Cortex of kidney (tissue), 1 donor: ENCODE measurements at places on chromosomes 6 and 20.

DNA sequence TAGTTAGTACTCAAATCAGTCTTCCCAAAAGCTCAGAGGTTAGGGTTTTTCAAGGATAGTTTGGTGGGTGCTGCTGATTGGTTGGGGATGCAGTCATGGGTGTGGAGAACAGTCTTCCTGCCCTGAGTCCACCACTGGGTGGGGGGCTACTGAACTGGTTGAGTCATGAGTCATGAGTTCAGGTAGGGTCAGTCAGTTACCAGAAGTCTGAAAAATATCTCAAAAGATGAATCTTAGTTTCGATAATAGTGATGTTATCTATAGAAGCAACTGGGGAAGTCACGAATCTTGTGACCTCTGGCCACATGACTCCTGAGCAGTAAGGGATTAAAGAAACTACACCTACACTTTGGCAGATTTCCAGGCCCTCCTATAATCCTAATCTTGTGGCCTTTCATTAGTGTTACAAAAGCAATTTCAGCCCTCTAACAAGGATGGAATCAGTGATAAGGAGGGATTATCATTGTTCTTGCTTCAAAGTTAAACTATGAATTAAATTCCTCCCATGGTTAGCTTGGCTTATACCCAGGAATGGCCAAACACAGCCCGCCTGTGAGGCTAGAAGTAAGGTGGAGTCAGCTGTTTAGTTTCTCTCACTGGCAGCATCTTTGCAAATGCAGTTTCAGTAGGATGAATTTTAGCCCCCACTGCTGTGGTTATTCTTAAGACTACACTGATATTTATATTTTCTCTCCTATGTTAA is 33.3 kb upstream of the NKAIN2 start:
- no peak for DNase-seq

GRCh38 chr6:12083763-12084162 is 71.7 kb downstream of the HIVEP1 start:
- DNase-seq = no peak

DNA sequence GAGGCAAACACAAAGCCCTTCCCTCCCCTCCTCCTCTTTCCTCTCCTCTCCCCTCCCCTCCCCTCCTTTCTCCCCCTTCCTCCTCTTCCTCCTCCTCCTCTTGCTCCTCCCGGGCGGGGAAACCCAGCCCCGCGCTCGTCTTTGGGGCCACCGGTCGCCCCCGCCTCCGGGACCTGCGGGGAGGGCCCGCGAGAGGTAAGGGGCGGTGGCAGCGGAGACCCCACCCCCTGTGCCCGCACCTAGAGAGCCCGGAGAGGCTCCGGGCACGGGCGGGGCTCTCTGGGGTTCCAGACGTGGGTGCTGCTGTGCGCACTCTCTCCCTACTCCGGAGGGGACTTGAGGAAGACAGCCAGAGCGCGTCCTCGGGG is at the start of gene RIN2:
RIN2 (plus strand) TSS at position 126 of the 368 bp plus-strand sequence. CDS start 131,344 bp downstream, outside the sequence.
- DNase-seq = peak; percentile 62

DNA sequence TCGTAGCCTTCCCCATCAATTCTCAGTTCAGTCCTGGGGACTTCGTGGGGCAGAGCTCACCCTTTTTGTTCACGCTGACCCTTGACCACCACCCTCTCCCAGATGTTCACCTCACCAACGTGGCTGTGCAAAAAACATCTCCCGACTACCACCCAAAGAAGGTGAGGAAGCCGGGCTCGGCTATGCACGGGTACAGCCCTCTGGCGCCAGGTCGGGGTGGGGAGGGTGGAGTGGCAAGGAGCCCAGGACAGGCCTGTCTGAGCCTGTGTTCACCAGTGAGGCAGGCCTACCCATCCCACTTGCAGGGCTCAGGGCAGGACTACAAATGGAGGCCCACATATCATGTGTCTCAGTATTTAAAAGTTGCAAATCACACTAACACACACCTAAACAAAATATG is 18.1 kb downstream of the PDRG1 start:
- DNase-seq = no peak

GRCh38 chr6:36119209-36119608 is 11.1 kb upstream of the MAPK13 start:
- DNase-seq = no peak

- no peak for DNase-seq
These were observed 382.5 kb downstream of the EPHA7 start for GRCh38 chr6:93036835-93037234.

GRCh38 chr20:61184194-61184593 is 67.9 kb upstream of the CDH4 start:
- DNase-seq = no peak

DNA sequence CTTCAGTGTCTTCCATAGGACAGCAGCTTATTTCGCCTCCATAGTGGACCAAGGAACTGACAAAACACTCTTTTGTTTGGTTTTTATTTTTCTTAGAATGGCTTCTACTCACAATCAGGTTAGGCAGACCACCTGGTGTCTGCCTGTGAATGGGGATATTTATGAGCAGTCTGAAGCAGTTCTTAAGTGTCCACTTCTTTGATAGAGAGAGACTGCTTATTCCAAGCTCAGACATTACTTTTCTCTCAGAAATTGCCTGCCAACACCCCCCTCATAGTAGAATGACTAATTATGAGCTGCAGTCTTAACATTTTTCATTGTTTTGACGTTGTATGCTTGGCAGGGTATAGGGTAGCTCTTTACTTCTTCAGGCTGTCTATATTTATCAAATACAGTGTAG is 174.7 kb downstream of the ZFAND3 start:
- no peak for DNase-seq

DNA sequence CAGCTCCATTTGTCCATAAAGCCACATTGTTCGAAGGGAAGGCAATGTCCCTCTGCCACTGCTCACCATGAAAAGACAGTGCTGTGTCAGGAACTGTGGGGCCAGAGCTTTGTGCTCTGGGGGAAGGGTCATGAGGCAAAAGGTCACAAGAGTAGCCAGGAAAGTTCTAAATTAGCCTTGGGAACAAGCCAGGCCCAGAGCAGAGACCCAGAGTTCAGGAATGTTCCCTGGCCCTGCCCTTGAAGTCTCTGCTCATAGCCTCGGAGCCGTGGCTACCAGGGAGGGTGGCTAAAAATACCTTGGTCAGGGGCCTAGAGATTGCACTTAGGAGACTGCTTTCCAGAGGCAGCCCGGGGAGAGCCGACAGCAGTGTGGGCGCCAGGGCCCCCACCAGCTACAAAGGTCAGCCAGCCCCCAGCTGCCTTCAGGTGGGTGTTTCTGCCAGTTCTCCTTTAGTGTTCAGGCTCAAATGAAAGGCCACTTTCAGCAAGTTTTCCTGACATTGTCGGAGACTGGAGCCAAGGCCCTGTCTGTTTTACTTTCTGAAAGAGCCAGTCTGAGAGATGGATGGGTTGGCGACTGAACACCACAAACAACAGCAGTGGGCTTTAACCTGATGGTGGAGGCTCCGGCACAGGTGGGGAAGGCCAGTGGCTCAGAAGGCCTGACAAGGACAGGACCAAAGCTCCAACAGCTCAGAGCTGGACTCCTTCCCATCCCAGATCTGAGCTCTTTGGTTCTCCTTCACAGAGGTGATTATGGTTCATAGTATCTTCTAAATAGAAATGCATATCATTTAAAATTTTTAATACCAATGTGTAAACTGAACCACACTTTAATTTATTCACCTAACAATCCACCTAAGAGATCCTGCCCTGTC is 76.2 kb downstream of the CDH26 start:
- DNase-seq = no peak

DNA sequence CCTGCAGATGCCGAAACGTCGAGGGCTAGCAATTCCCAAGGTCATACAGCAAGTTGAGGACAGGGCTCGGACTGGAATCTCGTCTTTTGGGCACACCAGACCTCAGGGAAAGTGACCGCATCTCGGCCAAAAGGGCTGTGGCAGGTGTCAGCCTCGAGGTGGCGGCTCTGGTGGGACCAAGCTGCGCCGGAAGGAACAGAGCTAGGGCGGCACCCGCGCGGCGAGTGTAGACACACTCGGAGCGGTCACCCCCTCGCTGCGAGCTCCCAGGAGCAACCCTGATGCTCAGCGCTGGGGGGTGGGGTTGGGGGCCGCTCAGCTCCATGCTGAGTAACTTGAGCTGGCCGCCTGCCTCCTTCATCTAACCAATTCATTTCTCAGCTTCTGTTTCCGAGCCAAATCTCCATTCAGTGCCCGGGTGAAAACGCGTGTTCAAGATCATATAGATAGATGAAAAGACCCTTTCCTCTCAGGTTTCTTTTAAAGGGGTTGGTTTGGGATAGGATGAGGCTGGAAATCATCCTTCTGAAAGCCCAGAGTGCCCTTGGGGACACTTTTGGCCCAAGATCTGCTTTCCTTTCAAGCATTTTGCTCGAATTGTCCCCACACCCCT is 2.2 kb upstream of the TUBB2B start:
- no peak for DNase-seq

DNA sequence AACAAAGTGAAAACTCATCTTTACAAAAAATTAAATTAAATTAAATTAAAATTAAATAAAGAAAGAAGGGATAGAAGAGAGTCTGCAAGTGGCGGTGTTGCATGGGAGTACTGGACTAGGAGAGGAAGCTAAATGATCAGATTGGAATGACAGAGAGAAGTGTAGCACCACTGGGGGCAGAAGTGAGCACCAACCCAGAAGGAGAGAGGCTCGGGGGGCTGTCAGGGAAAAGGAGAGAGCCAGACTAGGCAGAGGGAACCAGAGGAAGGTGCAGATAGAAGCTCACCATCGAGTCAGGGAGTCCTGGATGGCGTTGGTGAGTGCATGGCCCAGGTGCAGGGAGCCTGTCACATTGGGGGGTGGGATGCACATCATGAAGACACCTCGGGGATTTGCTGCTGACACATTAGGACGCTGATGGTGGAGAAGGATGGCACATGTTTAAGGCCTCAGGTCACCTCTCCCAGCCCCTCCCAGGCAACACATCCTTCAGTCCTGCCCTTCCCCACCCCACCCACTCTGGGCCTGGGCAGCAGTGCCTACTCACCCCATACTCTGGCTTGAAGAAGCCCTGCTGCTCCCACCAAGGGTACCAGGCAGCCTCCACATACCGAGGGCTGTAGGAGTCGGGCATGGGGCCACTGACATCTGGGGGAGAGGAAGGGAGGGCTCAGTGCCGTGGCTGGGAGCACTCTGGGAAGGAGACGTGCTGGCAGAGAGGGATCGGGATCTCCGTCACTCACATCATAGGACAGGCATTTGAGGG is 4.0 kb downstream of the VARS1 start:
- DNase-seq = no peak
